ENCODE measurements at places on chromosomes 11 and 22. TPM values are rescaled to one million over a fixed set of nuclear protein-coding genes. Genes with fewer than 3 reads are reported as not detected.

DNA sequence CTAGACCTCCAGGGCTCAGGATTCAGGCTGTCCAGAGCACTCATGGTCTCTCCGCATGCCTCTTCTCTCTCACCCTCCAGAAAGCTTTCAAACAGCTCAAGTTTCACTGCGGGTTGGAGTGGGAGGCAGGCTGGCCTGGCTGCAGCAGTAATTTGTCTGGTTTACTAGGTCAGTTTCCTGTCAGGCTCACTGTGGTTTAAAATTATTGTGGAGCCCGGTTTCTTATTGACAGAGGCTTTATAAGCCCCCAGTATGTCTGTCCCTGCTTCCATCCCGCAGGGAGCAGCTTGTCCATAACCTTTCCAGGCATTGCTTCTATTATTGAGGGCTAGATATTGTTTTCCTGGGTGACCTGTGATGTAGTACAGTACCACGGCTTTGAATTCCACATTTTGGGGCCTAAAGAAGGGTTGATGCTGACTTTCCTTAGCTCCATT is 235.3 kb upstream of the SORL1-AS1 start:
- peak; percentile 84 for DNase-seq

GRCh38 chr11:55658031-55658573 is 3.9 kb upstream of the OR4C6 start:
- no peak for DNase-seq

DNA sequence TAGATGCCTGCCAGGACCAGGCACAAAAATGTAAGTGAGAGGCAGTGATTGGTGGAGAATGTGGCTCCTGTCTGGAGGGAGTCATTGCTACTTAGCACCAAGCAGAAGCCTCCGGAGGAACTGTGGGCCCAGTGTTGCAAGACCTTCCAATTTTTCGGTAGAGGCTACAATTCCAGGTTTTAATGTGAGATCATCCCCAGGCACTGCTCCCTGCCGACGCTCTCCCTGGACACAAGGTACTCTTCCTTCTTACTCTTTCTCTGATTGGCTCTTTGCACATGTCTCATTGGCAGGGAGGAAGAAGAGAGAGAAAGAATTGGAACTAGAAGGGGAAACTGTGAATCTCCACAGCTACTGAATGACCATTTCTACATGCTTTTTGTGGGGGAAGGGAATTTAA is 53.7 kb upstream of the EP300 start:
- DNase-seq = no peak

GRCh38 chr22:26414347-26414746 is 14.7 kb upstream of the ASPHD2 start:
- no peak for DNase-seq

DNA sequence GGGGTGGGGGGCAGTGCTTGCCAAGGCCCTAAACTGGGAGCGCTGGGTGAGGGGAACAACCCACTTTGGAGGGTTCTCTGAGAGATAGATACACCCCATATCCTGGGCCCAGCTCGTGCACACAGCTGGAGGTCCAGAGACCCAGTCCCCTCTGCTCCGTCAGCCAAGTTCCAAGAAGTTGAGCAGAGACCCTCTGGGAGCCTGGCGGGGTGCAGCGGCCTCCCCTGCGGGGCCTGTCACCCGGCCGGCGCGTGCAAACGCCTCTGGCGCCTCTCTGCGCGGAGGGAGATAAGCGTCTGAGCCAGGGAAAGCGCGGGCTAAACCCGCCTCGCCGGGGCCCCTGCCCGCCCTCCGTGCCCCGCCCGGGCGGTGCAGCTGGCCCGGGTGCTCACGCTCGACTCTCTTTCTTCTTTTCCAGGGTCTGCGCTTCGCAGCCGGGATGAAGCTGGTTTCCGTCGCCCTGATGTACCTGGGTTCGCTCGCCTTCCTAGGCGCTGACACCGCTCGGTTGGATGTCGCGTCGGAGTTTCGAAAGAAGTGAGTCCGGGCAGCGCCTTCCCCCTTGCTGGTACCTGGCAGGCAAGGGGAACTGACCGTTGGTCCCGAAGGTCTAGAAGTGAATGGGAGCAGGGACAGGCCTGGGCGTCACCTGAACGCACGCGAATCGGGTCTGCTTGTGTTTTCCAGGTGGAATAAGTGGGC is 540 bp downstream of the ADM start:
- no peak for DNase-seq

ST14 gene
- 23.5 TPM for polyA plus RNA-seq

All from left kidney (tissue), 8 donors.